ENCODE measurements at places on chromosomes 1 and 21.

DNA sequence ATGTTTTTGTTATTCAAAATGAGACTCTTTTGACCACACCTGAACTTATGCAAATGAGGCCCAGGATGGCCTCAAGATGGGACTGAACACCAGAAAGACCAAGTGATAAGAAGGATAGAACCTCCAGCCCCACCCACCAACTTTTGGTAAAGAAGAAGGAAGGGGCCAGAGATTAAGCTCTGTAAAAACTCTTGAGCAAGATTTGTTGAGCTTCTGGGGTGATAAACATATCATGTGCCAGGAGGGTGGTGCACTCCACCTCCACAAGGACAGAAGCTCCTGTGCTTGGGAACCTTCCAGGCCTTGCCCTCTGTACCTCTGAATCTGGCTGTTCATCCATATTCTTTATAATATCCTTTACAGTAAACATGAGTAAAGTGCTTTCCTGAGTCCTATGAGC is 5.3 kb downstream of the RSPH1 start:
- DNase-seq, result no peak

DNA sequence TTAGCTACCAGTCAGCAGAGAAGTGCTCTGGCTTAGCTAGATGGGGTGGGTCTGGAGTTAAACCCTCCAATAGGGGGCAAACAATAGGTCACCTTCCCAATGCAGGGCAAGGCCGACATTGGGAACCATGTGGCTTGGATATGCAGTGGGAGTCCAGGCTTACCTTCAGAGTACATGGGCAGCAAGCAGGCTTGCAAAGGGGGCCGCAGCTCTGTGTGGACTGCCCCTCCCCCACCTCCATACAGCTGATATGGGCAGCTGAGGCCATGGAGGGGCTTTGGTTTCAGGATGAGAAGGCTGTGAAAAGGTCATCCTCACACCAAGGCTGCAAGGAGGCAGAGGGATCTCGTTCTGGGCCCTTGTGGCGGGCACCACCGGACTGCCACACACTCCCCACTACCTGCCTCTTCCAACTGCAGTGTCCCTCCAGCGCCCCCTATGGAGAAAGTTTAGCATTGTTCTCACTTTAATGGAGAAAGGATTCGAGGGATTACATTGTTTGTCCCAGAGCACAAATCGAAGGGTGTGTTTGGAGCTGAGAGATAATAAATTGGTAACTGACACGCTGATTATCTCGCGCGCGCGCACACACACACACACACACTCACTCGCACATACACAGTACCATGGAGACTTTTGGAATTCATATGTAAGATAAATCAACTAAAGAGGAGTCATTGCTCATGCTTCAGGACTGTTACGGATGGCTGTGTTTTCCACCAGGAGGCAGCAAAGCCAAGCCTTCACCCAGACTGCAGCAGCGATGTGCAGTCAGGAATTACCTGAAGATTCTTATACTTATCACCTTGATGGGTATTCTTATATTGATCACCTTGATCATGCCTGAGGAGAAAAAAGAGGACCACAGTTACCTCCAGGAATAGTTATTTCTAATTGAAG is 7.0 kb upstream of the SMCP start:
- no peak for DNase-seq

- no peak for DNase-seq
Observed at GRCh38 chr1:116330342-116330652, 42.7 kb upstream of the ATP1A1 start.

DNA sequence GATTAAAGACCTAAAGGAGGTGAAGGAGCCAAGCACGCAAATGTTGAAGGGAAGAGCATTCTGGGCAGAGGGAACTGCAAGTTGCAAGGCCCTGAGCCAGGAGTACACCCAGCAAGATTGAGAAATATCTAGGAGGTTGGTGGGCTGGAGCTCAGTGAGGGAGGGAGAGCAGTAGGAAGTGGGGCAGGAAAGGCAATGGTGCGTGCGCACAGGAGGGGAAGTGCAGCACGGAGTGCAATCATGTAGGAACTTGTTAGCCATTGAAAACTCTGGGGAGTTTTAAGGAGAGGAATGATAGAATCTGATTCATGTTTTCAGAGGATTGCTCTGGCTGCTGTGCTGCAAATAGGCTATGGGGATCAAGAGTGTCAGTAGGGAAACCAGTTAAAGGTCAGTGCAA is 13.2 kb upstream of the IGSF3 start:
- DNase-seq, result no peak

GRCh38 chr1:172680733-172681275 is 21.9 kb downstream of the FASLG start:
- no peak for DNase-seq

DNA sequence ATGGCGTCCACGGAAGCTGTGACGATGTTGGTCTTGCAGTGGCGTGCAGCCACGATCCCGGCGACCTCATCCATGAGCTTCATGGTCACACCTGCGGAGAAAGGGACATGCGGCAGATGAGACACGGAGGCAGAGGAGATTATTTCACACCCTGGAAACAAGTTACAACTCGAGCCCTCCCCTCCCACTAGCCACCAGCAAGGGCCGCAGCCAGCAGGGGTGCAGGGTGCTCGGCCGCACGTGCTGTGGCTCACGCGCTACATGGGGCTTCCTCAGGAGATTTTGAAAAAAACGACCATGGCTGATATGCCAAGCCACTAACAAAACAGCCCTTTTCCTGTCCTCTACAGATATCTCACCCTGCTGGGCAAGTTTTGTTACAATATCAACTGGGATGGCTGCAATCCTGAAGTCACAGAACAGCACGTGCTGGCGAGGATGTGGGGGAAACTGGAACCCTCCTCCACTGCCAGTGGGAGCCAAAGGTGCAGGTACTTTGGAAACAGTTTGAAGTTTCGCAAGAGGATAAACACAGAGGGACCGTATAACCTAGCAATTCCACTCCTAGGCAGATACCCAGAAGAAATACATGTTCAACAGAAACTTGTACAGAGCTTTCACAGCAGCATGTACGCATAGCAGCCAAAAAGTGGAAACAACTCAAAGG is 34.1 kb upstream of the GPR153 start:
- DNase-seq, result no peak

DNA sequence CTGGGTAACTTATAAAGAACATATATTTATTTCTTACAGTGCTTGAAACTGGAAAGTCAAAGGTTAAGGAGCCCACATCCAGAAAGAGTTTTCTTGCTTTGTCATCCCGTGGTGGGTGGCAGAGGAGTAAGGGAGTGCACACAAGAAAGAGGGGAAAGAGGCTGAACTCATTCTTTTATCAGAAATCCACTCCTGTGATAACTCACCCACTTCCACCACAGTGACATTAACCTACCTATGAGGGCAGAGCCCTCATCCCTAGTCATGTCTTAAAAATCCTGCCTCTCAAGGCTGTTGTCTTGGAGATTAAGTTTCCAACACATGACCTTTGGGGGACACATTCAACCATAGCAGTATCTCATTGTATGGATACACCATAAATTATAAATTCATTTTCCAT is 32.5 kb upstream of the RGS4 start:
- no peak for DNase-seq

- no peak for DNase-seq
Observed at GRCh38 chr1:60126723-60127122, 53.2 kb upstream of the C1orf87 start.

DNA sequence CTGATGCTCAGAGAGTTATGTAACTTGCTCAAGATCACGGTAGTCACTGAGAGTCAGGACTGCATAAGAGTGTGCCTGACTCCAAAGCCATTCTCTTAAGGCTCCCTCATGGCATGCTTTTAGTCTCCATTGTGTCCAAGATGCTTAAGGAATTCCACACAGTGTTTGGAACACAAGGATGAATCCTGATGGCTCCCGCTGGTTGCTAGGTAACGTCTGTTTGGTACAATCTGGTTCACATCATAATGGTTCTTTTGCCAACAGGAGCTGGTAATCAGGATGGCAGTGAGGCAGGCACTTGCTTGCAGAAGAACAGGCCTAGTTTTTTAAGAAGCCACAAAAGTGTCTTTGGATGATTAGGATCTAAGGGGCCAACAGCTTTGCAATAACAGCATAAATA is 436.5 kb upstream of the DAB1 start:
- DNase-seq, result peak; percentile 13

DNA sequence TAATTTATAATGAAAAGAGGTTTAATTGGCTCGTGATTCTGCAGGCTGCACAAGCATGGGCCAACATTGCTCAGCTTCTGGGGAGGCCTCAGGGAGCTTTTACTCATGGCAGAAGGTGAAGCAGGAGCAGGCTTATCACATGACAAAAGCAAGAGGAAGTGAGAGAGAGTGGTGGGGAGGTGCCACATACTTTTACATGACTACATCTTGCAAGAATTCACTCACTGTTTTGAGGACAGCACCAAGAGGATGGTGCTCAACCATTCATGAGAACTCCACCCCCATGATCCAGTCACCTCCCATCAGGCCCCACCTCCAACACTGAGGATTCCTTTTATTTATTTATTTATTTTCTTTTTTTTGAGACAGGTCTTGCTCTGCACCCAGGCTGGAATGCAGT is 5.5 kb upstream of the PLEKHM2 start:
- no peak for DNase-seq

DNA sequence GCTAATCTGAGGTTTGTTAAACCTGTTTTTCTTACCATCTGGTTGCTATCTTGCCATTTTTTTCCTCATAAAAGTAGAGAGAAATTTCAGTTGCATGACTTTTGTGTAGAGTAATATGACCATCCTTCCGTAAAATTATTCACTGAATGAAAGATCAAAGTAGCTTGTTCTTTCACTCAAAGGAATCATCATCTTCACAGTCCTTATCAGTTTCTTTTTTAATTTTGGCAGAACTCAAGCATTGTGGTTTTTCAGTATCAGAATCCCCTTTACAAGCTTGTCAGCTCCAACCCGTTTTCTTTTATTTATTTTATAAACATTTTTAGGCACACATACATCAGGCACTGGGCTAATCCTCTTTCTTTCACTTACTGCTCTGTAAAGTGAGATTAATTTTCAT is 91.7 kb downstream of the UBE2U start:
- no peak for DNase-seq

DNA sequence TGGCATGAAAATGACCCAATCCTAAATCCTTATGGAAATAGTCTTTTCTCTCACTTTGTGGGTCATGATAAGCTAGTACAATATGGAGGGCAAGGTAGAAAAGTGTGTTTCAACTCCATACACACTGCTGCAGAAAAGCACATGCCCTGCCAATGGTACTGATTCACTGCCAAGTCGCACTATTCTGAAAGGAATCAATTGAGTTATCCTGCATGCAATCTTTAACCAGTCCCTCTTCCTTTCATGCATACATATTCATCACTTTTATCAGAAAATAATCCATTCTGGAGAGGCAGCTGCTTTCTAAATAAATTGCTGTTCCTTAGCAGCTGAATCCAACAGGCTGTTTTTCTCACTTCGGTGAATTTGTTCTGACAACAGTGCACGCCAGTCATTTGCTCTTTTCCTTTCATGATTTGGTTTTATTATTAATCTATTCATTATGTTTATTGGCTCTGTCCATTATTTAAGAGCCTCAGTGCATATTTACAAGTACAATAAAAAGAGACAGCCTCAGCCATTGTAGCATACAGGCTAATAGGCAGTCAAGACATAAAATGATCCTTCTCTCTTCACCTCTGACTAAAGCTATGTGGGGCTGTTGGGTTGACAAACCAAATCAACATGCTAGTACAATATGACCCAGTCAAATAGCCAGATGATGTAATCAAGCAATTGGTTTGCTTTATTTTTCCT is 108.8 kb downstream of the CHD1L start:
- no peak for DNase-seq

DNA sequence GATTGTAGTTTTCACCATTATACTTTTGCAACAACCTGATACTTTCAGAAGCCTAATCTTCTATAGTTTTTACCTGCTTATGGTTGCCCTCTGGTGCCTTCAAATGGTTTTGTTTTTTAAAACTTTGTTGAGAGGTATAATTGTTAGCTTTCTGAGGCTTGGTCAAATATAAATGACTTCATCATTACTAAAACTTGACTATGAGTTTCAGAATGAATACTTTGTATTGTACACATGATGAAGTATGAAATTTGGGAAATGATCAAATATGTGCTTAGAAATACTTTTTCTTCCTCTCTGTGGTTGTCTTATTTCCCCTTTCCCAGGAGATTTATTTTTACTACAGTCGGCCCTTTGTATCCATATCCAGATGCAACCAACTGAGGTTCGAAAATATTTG is 151.8 kb upstream of the B3GALT2 start:
- DNase-seq, result no peak

DNA sequence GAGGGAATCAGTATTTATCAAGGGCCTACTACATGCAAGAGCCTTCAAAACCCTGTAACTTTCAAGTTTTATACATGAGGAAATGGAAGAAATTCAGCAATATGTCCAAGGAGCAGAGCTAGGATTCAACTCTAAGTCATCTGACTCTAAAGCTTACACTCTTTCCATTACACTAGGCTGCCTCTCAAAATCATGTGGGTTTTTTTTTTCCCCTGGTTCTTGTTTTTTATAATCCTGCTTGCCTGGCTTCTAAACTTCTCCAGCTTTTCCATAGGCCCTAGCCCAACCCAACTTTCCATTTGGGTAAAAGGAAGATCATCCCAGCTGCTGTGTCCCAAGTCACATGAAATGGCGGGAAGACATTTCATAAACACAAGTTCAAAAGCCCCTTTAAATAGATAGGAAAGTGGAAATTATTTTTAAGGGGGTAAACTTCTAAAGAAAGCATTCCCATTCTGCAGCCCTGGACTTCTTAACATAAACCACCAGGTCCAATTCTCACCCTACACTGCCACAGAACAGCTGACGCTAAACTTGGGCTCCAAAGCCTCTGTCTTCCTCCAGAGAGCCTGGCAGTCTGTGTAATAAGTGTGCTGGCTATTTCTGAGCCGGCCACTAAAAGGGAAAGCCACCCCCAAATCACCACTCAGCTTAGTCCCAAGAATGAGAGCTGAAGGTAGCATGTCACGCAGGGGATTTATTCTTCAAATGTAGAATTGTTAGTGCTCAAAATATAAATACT is 46.9 kb downstream of the ITPKB start:
- no peak for DNase-seq

- no peak for DNase-seq
Observed at GRCh38 chr1:207172321-207172720, 68.3 kb downstream of the C4BPA start.

GRCh38 chr1:111469539-111469938 is 4.2 kb upstream of the C1orf162 start:
- DNase-seq, result no peak

- DNase-seq, result no peak
Observed at GRCh38 chr1:178563099-178563820, 50.4 kb downstream of the TEX35 start.

- DNase-seq, result no peak
Observed at GRCh38 chr1:65388908-65389695, 31.4 kb upstream of the LEPR start.

- DNase-seq, result no peak
Observed at GRCh38 chr1:6235296-6235677, 477 bp downstream of the ICMT start.

GRCh38 chr1:193070942-193071341 is 11.5 kb downstream of the RO60 start:
- no peak for DNase-seq

DNA sequence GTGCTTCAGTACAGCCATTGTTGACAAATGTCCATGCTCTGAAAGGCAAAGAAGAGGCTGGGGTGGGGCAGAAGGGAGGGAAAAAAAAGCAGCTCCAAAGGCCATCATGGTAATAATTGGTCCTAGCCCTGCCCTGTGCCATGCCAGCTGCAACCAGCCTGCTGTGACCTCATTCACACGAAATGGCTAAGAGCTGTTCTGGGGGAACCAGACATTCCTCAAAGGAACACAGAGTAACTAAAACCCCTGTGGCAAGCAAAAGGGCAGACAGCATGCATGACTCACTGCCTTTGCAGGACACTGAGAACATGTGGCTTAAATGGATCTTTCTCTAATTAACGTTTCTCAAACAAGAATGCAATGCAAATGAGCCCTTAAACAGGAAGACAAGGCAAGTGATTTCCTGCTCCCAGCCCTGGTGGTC is 42.3 kb downstream of the STYXL2 start:
- no peak for DNase-seq

Data from occipital lobe (tissue), 3 donors.